ENCODE measurements at places on chromosomes 16 and 17.

DNA sequence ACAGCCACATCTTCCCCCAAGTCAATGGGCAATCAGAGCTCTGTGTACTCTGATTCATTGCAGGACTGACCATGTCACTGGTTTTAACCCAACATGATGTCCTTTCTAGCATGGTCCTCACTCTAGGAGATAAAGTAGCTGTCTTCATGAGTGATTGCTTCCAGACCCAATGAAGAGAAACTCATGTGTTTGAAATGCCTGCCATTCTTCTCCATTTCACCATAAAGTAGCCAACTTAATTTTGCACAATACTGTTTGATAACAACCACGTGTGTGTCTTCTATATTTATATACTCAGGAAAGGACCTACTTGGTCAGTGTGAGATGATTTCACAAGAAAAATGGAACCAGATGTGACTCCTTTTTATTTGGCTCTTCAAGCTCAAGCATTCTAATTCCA is 172.5 kb downstream of the AXIN2 start:
- DNase-seq: no peak

- DNase-seq: no peak
Observed at GRCh38 chr17:46868689-46869187, 17.4 kb downstream of the WNT9B start.

DNA sequence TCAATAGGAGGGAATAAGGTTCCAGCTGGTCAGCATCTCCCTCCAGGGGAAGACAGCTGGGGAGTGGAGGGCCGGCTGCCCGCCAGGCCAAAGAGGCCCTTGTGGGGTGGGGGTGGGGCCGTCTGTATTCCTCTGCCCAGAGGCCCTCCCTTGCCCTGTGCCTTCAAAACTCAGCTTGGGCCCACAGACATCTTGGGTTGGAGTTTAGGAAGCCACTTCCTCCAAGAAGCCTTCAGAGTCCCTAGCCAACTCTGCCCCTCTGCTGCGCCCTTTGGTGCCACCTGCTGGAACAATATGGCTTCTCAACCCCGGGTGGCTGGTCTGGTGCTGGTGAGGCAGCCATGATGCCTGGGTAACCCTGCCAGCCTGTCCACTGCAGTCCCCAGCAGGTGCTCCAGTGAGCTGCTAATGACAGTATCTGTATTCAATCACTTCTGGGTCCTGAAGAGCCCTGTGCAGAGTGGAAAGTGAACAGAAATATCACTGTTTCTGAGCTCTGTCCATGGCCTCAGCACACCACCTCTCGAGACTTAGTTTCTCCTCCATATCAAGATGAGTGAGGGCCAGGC is 16.7 kb downstream of the HSD11B2 start:
- DNase-seq: peak; percentile 65

GRCh38 chr17:49061524-49061943 is 64.3 kb downstream of the IGF2BP1 start:
- no peak for DNase-seq

- no peak for DNase-seq
Observed at GRCh38 chr16:64452446-64452845, 669.4 kb downstream of the CDH11 start.

GRCh38 chr16:56606476-56607108 is 1.8 kb upstream of the MT2A start:
- peak; percentile 69 for DNase-seq

DNA sequence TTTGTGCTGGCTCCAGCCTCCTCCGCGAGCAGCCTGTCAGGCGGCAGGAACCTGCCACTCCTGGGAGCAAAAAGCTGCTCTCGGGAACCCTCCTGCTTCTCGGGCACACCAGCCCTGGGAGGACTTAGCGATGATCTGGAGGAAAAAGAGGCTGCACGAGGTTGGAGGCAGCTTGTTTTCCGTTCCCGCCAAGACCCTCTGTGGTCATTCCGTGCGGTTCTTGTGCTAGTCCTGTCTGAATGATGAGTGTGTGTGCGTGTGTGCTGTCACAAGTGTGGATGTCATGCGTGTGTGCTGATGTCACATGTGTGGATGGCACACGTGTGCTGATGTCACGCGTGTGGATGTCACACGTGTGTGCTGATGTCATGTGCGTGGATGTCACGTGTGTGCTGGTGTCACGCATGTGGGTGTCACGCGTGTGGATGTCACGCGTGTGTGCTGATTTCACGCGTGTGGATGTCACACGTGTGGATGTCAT is 150.0 kb downstream of the NPIPB11 start:
- no peak for DNase-seq

DNA sequence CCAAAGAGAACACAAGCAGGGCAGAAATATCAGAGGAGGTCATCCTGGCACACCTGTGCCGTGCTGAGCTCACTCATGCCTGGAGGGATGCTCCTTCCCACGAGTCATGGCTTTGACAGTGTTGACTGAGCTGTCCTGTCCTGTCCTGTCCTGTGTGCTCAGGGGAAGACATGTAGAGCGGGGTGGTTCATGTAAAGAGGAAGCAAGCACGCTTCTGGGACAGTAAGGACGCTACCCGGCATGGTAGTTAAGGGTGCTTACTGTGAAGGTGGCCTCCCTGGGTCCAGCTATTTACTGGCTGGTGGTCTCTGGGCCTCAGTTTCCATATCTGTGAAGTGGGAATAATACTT is 398 bp downstream of the LGALS9 start:
- no peak for DNase-seq

DNA sequence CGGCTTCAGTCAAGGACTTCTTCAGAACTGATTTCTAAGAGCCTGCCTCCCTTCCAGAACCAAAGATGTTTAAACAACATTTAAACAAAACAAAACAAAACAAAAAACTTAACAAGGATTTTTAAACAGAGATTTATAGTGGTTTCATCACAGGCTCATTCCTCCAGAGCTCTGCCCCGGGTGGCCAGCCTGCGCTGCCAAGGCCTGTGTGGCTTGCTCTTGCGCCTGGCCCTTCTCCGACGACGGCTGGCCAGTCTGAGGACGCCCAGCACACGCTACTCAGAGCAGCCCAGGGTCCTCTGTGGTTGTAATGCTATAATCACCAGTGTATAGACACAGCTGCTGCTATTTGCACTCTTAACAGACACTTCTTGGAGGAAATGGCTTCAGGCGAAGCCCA is 307.2 kb upstream of the MYOCD start:
- DNase-seq: no peak

GRCh38 chr17:77480509-77481215 is 339.9 kb downstream of the SEC14L1 start:
- DNase-seq: no peak

GRCh38 chr16:70605283-70605657 is 41.1 kb upstream of the IL34 start:
- no peak for DNase-seq

DNA sequence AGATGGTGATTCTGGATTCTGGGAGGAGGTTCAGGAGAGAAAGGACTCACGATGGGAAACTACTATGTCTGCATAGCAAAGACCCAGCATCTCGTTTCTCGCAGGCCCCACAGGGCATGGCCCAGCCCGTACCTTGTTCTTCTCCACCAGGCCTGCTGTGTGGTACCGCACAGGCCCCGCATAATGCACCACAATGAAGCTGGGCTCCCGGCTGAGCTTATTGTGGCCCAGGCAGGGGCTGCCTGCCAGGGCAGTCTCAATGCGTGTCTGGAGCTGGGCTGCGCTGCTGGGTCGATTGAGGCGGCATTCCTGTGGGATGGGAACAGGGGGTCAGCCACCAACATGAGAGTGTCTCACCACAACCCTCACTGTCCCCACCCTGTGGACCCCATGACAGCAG is 20.4 kb downstream of the ZNHIT3 start:
- DNase-seq: no peak

DNA sequence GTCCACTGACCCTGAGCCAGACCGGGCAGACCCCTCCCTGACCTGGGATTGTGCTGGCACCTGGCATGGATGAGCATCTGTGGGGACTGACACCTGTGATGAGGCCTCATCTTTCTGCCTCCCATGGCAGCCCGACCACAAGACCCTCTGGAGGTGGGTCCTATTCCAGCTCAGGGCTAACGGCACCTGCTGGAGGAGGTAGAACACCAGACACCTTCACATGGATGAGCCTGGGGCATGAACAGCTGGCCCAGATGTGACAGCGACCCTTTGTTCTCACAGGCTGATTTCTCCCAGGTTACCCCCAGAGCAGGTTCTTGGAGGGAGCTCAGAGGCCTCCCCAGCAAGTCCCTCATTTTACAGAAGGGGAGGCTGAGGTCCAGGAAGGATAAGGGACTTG is 46.4 kb upstream of the PIK3R6 start:
- DNase-seq: no peak

- DNase-seq: no peak
Observed at GRCh38 chr16:83803811-83804210, 4.0 kb upstream of the HSBP1 start.

GRCh38 chr17:48901241-48901640 is 7.0 kb upstream of the UBE2Z start:
- DNase-seq: no peak

- DNase-seq: no peak
Observed at GRCh38 chr17:43790311-43790940, 10.2 kb downstream of the CFAP97D1 start.

DNA sequence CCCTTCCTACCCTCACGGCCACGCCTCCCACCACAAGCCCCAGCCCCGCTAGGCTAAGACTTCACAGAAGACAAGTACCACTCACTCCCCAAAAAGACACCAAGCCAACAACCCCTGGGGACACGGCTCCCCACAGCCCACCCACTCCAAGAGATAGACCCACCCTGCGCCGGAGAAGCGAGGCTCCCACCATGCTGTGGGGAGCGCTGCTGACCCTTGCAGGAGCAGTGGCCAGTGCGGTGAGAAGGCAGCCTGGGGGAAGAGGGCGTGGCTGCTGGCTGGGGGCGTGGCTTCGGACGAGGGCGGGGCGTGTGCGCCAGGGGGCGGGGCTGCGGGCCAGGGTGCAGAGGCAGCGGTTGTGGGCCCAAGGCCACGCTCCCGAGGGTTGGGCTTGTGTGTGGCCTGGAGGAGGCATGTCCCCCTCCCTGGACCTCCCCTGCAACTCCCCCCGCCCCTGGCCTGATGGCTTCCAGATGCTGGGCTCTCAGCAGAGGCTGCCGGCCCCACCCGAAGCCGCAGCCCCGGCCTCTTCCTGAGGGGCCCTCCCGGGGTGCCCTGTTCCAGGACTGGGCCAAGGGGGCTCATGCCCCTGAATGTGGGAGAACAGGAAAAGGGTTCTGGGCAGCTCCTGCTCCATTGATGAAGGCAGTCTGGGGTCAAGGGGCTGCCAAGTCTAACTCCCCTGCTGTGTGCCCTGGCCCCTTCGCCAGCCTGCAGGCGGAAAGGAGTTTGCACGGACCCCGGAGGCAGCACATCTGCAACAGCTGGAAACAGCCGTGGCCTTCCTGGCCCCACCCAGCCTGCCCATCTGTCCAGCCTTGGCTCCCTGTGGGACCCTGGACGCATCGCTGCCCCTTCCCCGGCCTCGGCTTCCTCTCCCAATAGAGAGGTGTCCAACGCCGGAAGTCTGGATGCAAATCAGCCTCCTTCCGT is 9.1 kb downstream of the TFAP4 start:
- peak; percentile 92 for DNase-seq

GRCh38 chr17:79847698-79848369 is 8.6 kb upstream of the CBX4 start:
- DNase-seq: no peak

GRCh38 chr17:72422204-72422504 is 301.3 kb downstream of the SOX9 start:
- DNase-seq: no peak

DNA sequence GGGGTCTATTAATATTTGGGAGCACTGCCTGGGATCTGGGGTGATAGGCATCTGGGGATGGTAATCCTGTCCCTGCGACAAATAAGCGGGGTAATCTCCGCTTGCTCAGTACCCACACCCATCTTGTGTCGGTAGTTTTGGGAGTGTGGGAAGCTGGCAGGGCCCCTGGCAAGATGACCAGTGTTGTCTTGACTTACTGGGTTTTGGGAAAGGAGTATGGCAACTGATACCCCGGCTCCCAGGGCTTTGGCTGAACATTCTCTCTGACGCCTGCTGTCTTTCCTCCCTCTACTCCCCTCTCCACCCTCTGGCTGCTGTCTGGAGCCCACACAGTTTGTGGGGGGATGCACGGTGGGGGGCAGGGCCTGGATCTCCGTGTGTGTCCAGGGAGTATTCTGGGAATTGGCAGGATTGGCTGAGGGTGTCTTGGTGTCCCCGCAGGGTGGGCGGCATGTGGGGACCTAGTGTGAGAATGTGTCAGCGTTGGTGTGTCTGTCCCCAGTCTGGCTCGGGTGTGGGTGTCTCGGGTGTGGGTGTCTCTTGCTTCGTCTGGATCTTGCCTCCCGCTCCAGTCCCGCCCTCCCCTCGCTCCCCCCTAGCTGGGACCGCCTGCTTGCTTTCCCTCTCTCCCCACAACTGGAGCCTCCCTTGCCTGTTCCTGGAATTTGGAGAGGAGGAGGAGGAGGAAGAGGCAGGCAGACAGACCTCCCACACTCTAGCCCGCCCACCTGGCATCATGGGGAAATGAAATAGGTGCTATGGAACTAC is 12.0 kb downstream of the RARA start:
- peak; percentile 88 for DNase-seq

- DNase-seq: no peak
Observed at GRCh38 chr17:69245617-69246016, 17.0 kb upstream of the ABCA10 start.

DNA sequence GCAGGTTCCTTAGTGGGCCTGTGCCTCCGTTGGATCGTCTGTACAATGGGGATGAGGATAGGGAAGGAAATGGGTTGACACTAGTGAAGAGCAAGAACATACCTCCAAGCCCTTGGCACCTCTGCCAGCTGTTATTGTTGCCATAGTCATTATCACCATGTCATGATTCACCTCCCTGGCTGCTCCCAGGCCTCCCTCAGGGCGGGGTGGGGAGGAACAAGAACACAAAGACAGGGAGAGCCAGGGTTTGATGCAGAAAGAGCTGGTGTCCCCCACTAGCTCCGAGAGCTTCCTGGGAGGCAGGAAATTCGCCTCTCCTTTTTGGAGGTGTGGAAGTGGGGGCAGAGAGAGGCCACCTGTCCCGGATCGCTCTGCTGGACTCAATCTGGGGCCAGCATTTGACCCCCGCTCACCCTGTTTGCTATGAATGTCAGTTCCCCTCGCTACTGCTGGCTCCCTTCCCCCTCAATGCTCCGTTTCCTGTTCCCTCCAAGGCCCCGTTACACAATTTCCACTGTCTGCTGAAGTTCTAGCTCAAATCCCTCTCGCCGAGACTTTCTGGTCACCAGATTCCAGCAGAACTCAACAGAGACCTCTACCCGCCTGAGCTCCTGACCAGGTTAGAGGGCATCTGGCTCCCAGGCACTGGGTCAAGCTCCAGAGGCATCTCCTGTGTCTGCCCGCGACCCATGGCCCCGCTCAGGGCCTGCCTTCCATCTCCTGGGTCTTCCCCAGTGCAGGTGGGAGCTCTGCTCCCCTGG is 9.1 kb downstream of the TIMP2 start:
- DNase-seq: peak; percentile 68

- no peak for DNase-seq
Observed at GRCh38 chr16:50273888-50274325, 7.6 kb downstream of the ADCY7 start.
